HFFc6 (cell line): ENCODE measurements at places on chromosomes 7 and 10.

- no peak for DNase-seq
These were observed 13.9 kb downstream of the PRSS2 start for GRCh38 chr7:142784716-142785115.

GRCh38 chr7:47739891-47740290, 158.0 kb upstream of the TNS3 start:
- DNase-seq: no peak

DNA sequence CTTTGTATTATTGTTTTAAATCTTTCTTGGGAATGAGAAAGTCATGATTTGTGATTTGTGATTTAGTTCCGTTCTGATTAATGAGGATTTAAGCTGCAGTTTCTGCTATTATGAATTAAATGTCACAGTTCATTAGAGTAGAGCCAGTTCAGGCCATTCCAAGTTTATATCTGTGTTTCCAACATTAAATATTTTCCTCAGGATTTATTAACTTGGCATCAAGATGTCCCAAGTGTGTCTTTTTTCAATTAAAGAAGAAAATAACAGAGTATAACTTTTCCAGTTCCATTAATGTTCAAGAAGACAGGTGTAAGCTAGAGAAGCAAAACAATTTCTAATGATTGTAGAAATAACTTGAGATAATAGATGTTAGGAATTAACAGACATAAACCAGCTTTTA, 1183.2 kb upstream of the CELF2 start:
- DNase-seq: no peak

DNA sequence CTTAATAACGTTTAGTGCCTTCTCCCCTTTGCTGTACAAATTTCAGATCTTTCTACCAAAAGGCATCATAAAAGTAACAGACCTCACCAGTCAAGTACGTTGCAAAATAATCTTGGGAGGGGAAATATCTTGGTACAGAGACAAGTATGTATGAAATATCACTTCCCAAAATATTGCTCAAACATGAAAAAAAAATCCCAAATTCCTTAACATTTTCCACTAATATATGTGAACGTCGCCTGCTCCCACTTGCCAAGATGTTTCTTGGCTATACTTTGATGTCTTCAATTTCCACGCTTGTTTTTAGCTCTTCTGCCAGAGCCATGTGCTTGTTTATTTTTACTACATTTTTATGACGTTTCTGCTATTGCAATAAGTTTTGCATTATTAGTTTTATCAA, 223.5 kb downstream of the PLXNA4 start:
- DNase-seq: no peak

DNA sequence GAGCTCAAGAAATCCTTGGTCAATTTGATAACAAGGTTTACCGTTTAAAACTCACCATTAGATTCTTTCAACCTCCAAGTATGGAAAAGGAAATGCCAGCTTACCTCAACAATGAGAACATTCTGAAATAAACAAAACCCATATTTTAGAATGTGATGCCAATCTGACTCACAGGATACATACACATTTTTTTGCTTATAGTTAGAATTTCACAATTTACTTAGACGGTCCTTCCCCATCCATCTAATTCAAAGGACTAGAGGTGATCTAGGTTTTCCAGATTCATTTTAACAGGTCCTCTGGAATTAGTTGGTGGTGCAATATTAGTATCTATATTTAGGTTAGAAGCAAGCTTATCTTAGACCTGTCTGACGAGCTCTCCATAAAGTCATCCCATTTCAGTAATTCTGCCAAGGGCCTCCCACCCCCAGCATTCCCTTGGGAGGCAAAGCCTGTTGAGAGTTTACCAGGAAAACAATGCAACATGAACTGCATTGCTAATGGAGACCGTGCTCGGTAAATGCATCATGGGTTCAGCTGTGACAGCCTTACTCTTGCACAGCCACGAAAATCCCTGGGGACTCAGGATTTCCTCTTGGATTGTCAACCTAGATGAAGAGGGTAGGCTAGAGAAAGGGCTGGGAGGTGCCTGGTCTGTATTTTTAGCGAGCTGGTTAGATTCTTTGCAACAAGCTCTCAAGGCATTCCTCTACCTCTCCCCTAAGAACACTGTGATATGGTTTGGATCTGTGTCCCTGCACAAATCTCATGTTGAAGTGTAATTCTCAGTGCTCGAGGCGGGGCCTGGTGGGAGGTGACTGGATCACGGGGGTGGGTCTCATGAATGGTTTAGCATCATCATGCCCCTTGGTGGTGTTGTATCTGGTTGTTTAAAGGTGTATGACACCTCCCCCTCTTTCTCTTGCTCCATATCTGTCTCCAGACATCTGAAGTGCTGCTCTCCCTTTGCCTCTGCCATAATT, 93.8 kb downstream of the PRTFDC1 start:
- DNase-seq: peak; percentile 50

DNA sequence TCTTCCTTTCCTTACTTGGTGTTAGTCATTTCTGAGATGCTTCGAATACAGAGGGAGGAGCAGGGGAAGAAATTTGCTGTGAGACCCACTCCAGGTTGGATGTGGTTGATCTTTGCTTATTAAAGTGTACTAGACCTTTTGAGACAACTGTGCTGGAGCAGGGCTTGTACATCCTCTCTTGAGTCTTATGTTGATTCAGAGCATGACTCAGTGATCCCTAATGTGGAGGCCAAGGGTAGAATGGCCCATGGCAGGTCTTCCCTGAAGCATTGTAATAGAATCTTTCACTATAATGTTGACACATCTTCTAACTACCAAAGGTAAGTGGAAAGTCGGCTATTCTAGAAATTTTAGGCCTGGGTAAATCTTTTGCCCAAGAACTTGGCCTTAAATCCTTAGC, 17.0 kb upstream of the SFR1 start:
- no peak for DNase-seq

DNA sequence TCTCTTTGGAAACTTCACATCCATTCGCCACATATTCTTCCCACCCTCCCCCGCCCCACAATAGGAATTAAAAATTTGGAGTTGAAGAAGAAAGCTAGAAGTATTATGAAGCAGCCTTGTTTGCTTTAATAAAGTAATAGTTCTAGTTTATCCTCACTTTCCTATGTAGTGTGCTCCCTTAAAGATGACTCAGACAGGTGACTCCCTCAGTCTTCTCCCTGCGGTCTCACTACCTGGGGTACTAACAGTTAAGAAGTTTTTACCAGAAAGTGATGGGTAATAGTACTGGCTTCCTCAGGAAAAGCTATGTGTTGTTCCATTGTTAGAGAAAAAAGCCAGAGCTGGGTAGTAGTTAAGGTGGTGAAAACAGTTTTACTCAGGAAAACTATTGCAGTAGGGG, 58.6 kb downstream of the CCNY start:
- no peak for DNase-seq

GRCh38 chr7:101507791-101508252, 121.3 kb downstream of the MYL10 start:
- peak; percentile 49 for DNase-seq

DNA sequence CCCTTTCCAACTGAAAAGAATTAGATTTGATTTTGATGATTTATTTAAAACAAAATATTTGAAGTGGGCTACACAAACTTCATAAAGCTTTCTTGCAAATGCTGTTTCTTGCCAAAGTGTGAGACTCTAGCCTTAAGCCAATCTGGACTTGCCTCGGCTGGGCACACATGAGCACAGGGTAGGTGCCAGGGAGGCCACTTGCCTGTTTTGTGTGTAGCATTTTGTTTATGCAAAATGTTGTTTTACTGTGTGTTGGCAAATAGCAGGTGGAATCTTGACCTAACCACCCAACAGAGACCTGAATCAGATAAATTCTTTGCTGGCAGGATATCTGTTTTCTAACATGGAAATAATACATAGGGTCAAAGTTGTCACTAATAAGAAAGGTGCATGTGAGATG, 161.1 kb downstream of the BMPER start:
- DNase-seq: no peak

DNA sequence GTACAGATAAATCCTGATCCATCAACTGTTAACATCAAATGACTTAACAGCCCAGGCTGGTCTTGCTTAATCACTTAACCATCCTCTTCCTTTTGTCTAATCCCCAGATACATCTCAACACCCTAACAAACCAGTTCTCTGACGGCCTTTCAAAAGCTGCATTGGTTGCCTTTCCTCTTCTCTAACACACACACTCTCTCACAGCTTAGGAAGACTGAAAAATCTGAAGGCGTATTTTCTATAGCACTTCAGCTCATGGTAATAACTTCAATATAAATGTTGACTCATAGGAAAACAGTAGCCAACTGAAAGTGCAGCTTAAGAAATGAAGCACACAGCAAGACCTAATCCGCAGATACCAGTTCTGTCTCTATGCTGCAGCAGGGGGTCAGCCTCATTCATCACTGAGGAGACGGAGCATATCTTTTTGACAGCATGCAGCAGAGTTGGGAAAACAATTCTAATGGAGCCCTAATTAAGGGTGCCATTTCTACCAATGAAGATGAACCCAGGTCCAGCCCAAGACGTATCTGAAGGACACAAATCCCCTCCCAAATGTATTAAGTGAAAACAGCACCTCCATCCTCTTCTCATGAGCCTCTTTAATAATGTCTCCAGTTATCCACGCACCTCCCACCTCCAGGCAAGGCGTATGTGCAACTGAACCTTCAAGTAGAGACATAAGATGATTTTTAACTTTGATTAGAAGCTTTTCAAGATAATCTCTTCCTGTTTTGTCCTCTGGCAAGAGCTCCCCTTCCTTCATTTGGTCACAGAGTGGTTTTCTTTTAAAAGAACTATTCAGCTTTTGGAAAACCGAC, 211.7 kb upstream of the NFE2L3 start:
- no peak for DNase-seq

GRCh38 chr10:1752153-1752552, 14.8 kb upstream of the ADARB2 start:
- DNase-seq: no peak

DNA sequence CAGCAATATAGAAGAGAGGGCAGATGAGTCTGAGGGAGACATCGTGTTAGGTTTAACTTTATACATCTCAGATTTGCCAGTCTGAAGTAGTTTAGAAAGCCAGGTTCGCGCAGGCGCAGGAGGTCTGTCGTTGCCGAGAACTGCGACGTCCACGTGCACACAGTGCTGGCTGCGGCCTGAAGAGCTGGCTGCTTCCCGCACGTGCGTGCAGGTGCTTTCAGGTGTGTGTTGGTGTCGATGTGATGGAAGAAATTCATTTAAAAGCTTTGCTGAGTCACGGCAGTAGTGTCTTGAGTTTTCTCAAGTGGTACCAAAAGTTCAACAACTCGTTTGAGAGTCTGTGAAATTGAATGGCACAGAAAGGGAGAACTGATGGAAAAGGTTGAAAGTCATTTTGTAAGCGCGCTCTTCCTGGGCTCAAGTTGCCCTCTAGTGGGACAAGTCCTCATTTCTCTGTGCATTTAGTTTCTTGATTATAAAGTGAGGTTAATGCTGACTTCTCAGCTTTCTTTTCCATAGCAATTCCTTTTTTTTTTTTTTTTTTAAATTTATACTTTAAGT, 18.6 kb downstream of the WDR37 start:
- no peak for DNase-seq

- no peak for DNase-seq
These were observed 25.6 kb downstream of the IRF5 start for GRCh38 chr7:128963327-128963757.

DNA sequence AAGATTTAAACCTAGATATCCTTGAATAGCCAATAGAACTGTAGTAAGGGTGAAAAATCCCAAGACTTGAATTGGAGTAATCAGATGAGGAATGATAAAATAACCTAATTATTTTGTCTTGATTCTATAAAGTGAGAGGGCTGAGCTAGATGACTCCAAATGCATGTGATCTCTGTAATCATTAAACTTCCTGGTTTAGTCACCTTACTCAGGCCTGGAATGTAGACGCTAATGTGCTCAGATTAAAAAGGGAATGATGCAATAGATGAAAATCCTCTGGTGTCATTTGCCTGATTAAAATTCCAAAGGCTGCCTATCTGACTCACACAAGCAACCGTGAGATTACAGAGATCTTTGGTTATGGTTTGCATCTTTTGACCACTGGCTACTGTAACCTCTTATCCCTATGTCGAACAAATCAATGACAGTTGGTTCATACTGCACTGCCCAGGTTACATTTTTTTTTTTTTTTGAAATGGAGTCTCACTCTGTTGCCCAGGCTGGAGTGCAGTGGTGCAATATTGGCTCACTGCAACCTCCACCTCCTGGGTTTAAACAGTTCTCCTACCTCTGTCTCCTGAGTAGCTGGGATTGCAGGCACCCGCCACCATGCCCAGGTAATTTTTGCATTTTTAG, 2.9 kb upstream of the HKDC1 start:
- peak; percentile 77 for DNase-seq

DNA sequence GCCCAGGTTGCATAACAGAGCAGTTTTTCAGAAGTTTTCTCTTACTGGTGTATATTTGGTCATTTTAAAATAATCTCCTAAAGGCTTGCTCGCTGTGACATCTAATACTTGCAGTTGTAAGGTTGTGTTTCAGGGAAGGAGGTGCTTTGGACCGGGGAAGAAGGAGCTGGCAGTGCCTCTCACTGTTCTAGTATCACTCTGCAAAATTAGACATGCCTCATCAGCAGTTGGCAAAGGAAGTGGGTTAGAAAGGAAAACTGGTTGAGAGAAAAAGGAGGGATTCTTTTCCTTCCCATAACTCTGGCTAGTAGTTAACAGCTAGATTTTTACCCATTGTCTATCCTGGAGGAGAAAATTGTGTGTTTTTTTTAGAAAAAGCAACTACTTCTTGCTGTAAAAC, 34.8 kb downstream of the CUL1 start:
- no peak for DNase-seq

DNA sequence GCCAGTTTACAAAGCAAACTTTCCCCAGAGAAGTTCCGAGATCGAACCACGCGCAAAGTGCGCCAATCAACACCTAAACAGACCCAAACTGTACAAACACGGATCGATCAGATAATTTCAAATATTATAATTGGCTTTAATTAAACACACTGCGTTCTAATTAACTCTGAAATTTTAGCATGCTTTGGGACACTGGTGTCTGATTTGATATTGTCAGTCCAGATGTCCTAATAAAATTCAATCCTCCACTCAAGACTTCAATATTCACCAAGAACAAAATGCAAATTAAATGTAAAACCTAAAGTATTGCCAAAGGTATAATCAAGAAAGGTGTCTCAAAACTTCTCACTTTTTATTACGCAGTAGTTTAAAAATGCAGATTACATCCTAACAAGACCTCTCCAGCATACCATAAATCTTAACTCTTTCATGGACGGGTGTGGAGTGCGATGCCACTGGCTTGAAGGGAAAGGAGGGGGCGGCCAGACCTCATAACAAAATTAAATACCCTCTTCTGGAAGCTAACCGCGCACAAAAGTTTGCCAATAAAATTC, 5.9 kb upstream of the EBF3 start:
- no peak for DNase-seq

- DNase-seq: no peak
These were observed 27.9 kb downstream of the GTF2IRD1 start for GRCh38 chr7:74481458-74482196.
